Smooth muscle cell of the pulmonary artery (primary cell): ENCODE measurements at places on chromosomes 4 and X. TPM values are rescaled to one million over a fixed set of nuclear protein-coding genes. Genes with fewer than 3 reads are reported as not detected.

TSPAN5 gene
- 36.9 and 53.8 TPM in 2 replicates for total RNA-seq

UBE2D3 gene
- 256 and 334 TPM in 2 replicates for total RNA-seq

ARSH gene
- not detected in 2 replicates for total RNA-seq

TGIF2LX gene
- not detected in 2 replicates for total RNA-seq
